ENCODE measurements at places on chromosomes 13 and 19.

DNA sequence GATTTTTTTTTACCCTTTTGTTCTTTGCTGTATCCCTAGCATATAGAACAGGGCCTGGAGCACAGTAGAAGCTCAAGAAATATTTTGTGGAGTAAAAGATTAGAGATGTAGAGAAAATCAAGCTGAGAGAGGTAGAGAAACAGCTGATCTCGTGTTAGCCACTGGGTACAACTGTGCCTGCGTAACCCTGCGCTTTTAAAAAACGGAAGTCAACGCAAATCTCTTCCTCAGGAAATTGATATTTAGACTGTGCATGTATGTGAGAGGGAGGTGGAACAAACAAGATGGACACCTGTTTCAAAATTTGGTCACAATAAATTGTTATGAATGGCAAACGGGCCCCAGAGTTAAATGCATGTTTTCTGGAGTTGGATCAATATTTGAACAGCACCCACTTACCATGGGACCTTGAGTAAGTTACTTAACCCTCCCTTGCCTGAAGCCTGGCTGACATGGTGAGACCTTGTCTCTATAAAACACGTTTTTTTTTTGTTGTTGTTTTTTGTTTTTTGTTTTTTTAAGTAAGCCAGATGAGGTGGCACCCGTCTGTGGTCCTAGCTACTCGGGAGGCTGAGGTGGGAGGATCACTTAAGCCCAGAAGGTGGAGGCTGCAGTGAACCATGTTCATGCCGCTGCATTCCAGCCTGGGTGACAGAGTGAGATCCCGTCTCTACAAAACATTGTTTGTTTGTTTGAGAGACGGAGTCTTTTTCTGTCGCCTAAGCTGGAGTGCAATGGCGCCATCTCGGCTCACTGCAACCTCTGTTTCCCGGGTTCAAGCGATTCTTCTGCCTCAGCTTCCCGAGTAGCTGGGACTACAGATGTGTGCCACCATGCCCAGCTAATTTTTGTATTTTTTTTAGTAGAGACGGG, 3.3 kb upstream of the EPOR start:
- DNase-seq, result no peak

DNA sequence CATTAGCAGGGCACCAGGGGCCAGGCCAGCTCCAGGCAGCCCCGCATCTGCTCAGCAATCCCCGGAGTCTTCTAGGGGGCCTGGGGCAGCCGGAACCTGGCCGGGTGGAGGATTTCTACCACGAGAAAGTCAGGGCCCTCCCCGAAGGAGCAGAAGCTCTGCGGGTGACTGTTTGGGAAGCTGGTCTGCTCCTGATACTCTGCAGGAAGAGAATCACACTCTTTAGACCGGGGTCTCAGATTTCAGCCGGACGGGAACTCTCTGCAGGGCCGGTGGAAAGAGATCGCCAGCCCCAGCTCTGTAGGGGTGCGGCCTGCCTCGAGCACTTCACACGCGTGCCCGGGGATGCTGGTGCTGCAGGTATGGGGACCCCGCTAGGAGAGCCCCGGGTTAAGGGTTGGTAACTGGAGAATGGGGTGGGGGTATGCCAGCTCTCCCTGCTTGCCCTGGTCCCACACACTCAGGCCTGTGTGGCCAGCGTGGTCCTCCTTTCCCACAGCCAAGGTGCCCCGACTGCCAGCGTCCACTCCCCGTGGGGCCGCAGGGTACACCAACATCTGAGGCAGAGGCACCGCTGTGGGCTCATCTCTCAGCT, 20.1 kb downstream of the RASA3 start:
- no peak for DNase-seq

DNA sequence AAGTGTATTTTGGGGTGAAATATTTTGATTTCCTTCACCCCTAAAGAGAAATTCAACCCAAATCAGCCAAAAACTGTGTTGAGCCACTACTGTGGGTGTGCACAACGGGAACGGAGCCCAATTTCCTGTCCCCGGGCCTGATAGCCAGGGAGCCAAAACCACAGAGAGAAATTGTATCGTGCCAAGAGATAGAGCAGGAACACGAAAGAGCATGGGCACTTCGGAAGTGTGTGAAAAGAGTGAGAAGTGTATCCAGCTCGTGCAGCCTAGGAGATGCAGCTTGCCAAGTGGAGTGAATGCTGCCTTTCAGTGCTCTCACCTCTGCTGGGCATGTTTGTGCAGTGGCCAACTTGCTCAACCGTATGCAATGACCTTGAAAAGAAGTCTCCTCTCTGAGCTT, 19.4 kb upstream of the PLEKHF1 start:
- DNase-seq, result no peak

GRCh38 chr13:22311734-22312404, 641.0 kb downstream of the FGF9 start:
- no peak for DNase-seq

DNA sequence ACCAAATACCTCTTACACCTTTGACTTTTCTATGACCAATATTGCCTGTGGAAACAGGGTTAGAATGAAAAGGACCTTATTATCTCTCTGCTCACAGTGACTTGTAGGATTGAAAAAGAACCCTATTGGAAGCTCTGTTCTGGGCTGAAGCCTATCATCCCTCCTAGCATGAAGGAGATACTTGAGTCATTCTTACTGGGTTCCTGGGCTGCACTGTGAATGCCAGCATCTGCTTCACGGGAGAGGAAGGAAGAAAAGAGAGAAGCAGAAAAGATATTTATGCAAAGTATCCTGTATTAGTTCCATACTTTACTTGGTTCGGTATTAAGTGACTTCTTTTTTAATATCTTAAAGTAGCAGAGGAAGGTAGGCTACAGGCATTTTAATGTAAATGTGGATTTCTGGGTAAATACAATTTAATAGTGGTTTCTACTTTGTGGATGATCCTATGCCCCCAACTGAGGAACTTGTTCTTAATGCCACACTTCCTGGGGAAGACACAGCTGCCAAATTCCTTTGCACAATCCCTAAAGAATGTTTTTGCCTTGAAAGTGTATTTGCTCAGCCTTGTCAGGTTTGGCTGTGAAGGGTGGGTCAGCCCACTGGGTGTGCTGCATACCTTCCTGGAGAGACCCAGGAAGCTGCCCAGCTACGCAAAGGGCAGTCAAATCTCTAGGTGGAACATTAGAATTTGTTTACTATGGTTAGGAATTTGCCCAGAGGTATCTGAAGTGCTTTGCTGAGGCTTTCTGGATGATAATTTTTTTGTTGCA, 13.7 kb upstream of the SCEL start:
- no peak for DNase-seq

DNA sequence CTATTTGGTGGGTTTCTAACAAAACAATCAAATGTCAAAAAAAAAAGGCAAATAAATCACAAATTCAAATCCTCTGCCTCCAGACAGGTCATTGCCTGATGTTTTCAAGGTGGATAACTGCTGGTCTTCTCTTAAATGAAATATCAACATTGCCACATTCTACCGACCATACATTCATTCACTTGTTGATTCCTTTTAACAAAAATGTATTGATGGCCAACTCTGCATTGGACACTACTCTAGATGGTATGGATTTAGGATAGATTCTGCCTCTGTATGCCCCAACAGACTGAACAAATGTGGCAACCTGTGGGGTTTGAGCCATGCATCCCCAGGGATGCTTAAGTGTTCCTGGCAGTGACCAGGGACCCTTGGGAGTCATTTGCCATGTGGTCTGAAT, 87.6 kb upstream of the STK24 start:
- DNase-seq, result no peak

- no peak for DNase-seq
Observed at GRCh38 chr19:41694196-41694595, 6.1 kb upstream of the CEACAM7 start.
